ENCODE measurements at places on chromosomes 5 and 9.

- peak; percentile 18 for DNase-seq
These were observed 739 bp upstream of the PDLIM4 start for GRCh38 chr5:132256783-132257130.

DNA sequence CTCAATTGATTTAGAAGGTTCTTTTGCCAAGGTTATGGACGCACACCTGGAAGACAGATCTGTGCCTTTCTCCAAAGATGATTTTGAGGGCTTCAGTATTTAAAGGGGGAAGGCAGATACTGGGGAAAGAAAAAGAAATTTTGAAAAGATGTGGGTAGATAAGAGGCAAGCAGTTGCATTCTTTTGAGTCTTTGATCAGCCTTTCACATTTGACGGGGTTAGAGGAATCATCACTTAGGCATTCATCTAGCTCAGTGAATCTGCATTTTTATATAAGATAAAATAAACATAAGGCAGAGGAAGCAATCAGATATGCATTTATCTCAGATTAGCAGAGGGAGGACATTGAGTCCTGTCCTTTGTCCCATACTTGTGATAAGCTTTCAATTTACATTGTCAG is 243.4 kb upstream of the RAI14 start:
- no peak for DNase-seq

DNA sequence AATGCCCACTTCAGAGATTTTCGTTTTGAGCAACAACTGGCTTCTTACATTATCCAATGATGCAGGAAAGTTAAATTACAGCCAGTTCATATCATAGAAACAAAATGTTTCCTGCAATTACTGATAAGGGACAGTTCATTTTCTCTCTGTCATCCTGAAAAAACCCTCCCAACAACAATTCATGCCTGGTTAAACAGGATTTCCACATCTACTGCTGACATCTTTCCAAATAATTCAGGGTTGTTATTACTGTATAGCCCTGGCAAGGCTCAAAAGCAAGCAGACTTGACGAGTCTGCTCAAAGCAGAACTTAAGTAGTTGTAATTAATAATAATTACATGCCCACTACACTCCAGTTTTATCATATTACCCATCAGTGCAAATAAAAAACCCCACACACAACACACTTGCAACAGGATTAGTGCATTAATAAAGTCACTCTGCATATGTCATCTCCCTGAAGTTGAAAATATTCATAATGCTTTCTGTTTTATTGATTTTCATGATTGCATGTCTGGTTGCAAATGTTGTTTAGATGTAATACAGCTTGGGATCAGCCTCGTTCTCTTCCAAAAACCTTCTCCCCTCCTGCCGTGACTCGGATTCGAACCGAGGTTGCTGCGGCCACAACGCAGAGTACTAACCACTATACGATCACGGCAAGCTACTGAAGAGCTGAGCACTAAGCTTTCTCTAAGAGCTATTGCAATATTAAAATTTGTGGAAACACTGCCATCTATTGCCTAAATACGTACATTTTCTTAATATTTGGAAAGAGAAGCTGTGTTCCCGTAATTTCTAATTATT is 119.6 kb upstream of the NFIB start:
- no peak for DNase-seq

DNA sequence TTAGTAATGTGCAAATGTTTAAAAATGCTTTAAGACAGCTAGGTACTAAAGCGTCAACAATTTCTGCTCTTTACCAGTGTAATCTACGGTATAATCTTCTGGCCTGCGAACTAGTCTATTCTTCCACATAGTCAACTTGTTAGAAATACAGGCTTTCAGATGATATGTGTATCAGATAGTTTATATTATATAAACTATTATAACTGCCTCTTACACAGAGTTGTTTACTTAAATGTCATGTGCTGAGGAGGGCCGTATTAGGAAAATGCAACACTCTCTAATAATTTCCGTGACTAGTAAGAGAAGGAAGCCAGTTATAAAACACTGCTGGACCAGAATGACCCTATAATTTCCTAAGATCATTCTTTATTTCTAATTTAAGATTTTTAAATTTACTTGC is 63.6 kb downstream of the WDR41 start:
- no peak for DNase-seq

- no peak for DNase-seq
These were observed 181.7 kb upstream of the RIOK2 start for GRCh38 chr5:97364731-97365130.

GRCh38 chr5:36667824-36668223 is 61.4 kb downstream of the SLC1A3 start:
- DNase-seq: no peak

DNA sequence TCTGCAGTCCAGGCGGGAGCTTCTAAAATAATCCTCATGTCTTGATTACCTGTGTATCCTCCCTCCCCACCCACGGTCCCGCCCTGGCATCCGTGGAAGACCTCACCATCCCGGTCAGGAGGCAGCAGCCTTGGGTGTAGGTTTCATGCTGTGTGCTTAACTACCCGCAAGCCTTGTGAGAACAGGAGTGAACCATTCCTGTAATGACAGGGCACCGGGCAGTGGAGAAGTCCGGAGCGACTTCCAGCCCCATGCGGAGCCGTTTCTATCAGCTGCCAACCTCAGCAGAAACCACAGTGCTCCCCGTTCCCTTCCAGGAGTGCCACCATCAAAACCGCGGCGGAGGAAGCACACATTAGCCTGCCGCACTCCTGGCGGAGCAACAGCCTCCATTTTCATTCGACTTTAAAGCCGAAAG is 123.5 kb upstream of the LMX1B start:
- DNase-seq: no peak

DNA sequence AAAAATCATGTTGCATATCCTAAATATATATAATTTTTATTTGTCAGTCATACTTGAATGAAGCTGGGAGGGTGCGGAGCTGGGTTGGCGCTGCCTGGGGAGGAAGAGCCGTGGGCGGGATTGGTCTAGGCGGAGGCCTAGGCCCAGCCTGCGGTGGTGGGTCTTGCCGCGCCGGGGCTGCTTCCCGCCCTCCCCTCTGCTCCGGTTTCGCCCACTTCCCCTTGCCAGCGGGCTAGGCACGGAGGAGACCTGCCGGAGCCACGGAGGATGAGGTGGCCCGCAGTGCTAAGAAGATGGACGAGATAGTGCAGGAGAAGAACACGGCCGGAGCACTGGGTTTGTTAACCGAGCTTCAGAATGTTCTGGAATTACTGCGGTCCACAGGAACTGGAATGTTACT is 54.0 kb upstream of the IGFBPL1 start:
- no peak for DNase-seq

All from activated T-cell treated with anti-CD3 and anti-CD28 coated beads, Interleukin-2, amount 50 U/mL, for 48 hours (primary cell).